Esophagus squamous epithelium (tissue), 5 donors: ENCODE measurements at places on chromosomes 2 and 18.

DNA sequence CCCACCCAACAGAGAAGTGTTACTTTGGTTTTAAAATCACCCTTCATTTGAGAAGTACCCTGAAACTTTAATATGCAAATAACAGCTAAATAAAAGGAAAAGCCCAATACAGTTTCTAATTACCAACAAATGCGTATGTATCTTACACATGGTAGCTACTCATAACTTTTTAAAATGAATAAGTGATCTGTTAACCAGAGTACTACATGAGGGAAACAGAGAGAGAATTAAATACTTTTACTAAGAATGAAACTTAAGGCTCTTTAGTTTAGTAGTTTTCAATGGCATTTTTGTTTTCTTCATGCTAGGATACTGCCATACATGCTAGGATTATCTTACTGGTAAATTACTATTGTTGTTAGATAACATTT lies 39.1 kb upstream of the NABP1 start:
- DNase-seq: no peak

GRCh38 chr2:198448789-198449188 lies 644.4 kb downstream of the PLCL1 start:
- no peak for DNase-seq

DNA sequence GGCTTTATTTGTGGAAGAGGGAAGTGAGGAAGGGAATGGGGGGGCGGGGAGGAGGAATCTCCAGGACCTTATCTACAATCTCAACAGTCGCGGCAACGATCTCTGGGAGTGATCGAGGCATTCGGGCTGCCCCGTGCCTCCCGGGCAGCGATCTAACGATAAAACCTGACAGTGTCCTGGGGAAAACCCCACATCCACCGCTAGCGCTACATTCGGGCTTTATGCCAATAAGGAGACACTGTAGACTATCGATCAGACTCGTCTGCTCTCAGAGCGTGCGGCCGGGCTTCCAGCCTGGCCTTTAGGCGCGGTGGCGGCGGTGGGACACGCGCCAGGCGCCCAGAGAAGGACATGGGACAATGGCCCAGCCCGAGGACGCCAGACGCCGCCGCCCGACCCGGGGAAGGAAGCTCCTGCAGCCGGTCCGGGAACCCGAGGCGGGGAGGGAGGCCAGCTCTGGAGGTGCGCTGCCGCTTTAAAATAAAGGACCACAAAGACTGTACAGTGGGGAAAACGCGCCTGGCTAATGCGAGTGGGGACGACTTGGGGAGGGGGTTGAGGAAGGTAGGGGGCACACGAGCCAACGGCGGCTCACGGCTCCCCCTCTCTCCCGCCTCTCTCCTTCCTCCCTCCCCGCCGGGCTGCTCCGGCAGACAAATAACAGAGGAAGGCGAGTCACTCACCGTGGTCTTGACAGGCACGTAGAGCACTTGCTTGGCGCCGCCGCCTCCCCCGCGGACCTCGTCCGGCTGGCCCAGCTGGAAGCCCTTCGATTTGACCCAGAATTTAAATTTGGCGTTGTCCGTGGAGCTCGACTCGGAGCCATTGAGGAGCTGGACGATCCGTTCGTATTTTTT lies 2.2 kb downstream of the NOL4 start:
- no peak for DNase-seq

GRCh38 chr2:53856272-53856671 lies 3.5 kb downstream of the GPR75 start:
- no peak for DNase-seq

DNA sequence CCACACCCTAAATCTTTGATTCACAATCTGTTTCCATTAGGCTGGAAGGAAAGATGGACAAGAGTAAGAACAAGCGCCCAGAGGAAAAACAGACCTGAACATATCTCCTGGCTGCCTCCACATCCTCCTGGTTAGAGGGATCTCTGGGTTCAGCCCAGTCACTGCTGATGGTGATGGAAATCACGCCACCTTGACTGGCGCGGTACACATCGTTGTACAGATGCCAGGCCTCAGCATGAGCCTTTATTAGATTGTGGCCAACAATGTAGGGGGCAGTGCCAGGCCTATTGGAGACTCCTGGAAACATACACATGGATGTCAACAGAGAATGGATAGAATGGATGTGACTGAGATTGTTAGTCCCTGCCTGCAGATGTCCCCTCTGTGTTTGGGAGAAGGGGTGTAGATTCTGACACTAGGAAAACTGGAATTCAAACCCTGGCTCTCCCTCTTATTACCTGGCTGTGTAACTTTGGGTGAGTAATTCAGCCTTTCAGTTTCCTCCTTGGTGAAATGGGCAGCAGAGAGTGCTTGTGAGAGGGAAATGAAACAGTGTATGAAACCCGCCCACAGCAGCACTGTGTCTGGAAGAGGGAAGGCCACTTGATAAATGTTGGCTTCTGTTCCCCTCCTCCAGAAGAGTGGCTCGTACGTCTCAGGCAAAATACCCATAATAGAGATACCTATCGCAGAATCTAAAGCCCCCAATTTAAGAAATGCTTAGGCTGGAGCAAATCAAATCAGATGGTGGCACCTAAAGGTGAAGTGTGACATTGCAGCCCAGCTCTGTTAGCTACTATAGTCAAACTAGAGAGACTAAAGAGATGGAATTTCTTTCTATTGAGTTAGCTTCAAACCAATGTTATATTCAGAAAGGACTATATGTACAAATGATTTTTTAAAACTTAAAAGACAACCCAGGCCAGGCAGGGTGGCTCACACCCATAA lies 36.2 kb downstream of the LCT start:
- DNase-seq: no peak

- DNase-seq: no peak
Observed at GRCh38 chr2:146271131-146271831, 1573.5 kb upstream of the ACVR2A start.

DNA sequence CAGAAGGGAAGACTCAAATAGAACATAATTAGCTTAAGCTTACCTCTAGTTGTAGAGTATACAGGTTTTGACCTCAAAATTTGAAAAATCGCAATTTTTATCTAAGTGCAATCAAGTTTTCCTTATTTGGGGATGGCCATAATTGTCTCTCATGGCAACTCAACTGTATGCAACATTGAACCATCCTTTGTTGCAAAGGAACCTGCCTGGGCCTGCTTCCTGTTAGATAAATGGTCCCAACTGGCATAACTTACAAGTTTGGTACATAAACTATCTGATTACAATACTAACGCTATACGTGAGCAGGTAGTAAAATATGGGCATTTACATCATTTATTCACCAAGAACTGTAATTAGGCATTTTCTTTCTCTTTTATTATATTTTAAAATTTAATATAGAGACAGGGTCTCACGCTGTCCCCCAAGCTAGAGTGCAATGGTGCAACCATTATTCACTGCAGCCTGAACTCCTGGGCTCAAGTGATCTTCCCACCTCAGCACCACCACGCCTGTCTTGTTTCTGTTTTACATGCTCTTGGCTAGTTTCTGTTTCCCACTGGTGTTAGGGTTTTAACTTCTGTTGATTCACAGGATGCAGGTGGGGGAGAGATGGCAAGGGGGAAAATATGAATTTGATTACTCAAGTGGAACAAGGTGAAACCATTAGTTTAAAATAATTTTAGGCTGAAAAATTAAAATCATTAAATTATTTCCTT lies 55.3 kb upstream of the B3GNT2 start:
- no peak for DNase-seq

- DNase-seq: no peak
Observed at GRCh38 chr2:68317971-68318913, 1.5 kb downstream of the CNRIP1 start.

- DNase-seq: no peak
Observed at GRCh38 chr18:79950515-79951341, 725 bp downstream of the SLC66A2 start.

DNA sequence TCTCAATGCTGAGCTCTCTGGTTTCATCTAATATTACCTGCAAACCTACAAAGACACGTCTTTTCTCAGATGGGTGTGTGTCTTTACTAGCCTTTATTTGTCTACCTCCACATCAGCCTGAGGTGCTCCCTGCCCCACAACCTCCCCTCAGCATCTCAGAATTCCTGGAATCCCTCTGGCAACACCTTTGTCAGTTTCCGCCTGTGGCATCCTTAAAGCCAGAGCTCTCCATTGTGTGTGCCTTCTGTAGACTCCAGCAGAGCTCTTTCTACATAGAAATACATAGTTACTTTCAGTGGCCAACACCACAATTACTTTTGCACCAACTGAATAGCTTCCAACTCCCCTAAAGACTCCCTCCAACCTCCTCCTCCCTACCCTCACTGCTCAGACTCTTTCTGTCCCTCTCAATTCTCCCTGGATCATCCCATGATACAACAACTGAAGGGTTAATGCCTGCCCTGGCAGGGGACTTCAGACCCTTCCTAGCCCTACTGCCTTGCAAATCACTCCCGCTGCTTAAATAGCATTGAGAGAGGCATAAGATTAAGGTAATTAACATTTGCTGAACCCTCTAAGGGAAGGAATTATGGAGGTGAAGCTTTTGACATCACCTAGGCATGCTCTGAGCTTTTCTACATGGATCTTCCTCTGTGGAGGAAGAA lies 39.6 kb upstream of the RMDN2 start:
- no peak for DNase-seq

DNA sequence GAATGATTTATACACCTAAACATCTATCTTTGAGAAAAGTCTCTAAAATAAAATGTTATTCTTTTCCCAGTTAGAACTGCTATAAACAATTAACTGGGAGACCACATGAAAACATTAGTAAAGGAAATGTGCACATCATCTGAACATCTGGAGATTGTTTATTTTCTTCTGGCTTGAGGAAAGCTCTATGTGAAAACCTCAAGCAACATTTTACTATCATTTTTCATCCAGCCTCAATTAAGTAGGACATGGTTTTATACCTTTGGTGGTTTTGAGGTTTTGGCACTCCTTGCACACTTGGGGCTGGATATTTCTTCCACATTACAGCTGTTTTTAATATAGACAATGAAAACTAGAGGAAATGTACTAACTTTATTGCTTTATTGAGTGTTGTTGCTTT lies 609.5 kb upstream of the SLC8A1 start:
- no peak for DNase-seq

DNA sequence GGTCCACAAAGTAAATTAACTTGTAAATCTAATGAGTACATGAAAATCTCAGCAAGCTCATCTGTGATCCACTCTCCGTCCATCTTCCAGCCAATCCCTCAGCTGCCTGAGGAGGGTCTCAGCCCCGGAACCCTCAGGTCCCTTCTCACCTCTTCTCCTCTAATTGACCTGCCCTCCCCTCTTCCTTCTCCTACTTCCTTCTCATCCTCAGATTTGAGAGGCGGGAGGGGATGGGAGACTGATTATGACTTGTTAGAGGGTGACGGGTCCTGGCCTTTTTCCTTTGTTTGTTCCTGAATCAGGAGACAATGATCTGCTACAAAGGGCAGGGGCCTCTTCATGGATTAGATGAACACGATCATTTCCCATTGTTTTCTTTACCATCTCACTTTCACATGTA lies 80.1 kb downstream of the CYBRD1 start:
- no peak for DNase-seq

DNA sequence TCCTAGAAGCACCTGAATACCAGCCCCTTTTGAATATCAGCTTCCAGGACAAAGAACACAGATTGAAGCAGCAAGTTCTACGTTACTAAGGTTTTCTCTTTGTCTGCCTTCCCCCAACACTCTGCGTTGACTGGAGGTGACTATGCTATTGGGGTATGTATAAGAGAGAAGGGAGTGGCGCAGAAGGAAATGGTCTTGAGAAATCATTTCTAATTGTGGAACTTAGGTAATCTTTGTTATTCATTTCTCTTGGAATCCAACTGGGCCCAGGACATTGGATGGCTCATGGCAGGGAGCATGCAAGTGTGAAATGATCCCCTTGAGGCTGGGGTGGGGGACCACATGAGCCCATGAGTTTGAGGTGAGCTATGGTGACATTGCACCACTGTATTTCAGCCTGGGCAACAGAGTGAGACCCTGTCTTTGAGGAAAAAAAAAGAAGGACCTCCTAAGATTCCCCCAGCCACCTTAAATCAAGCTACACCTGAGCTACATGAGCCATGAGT lies 29.7 kb downstream of the XDH start:
- no peak for DNase-seq

DNA sequence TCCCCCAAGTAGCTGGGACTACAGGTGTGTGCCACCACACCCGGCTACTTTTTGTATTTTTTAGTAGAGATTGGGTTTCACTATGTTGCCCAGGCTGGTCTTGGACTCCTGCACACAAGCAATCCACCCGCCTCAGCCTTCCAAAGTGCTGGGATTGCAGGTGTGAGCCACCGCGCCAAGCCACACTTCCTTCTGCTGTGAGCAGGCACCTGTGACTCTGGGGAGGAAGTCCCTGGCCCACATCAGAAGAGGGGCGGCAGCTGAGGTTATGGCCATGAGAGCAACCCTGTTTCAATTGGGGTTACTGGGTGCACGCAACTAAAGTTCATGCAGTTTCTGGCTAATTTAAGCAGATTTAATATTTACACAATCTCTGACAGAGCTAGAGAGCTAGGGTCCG lies 91.0 kb downstream of the PLB1 start:
- no peak for DNase-seq

GRCh38 chr2:13806539-13806938 lies 826.0 kb upstream of the LRATD1 start:
- DNase-seq: no peak

GRCh38 chr2:110875384-110875725 lies 143.0 kb downstream of the ACOXL start:
- DNase-seq: no peak

- DNase-seq: no peak
Observed at GRCh38 chr18:79489899-79490625, 94.3 kb downstream of the NFATC1 start.

DNA sequence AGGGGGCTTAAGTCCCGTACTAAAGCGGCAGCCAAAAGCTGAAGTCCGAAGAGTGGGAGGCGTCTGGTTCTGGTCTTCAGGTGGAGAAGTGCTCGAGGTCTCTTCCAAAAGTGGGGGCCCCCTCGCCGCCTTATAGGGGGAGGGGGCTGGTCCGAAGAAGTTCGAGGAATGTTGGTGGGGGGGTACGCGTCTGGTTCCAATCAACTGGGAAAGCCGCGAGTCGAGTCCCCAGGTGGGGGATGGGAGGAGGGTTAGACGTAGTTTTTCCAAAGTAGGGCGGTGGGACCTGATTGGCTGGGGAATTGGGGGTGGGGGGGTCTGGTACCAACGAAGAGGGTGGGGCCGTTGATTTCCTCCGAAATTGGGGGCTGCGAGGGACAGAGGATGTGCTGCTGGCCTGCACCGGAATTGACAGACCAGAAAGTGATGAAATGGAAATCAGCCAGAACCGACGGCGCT lies 594 bp downstream of the ITM2C start:
- DNase-seq: no peak

GRCh38 chr2:121382744-121383143 lies 97.7 kb upstream of the TFCP2L1 start:
- DNase-seq: no peak
